ENCODE measurements at places on chromosomes 13 and 19.
A peak's percentile ranks its signal among the peaks of the same experiment; 100 is the strongest.

DNA sequence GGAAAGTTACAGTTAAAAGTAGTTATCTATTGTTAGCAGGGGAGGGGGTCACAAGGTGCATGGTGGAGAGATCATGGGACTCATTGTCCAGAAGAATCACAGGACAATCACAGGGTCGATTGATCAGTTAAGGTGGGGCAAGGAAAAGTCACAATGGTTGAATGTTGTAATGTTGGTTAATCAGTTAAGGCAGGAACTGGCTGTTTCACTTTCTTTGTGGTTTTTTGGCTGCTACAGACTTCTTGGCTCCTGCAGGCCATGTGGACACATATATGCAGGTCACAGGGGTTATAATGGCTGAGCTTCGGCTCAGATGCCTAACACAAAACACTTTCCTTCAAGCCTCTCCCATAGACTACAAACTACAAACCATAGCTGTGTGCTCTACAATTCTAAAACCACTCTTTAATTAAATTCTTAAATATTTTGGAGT lies 6.9 kb upstream of the ZNF431 start:
- no peak for DNase-seq

DNA sequence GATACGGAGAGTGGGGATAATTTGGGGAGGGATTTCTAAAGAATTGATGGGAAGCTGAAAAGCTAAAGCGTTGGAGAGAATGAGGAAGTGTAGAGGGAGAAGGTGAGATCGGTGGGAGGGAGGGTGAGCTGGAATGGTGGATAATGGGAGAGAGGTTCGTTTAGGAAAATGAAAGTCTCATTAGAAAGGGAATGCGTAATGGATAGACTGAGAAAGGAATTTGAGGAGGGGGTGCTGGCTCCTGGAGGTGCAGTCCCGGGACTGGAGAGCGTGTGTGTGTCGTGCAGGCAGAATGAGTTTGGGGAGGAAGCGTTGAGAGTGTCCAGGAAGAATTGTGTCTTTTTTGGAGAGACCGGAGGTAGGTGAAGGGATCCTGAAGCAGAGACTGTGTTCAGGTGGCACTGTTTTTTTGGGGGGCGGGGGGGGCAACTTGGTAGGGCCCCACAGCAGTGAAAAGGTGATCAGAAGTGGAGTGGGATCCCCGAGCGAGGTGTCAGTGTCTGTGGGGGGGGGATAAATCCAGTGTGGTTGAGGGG lies 1.4 kb downstream of the ACTN4 start:
- DNase-seq, result no peak

GRCh38 chr19:20080656-20081055 lies 2.9 kb downstream of the ZNF90 start:
- no peak for DNase-seq

GRCh38 chr19:11499890-11500420 lies 5.7 kb downstream of the ZNF653 start:
- DNase-seq, result no peak

DNA sequence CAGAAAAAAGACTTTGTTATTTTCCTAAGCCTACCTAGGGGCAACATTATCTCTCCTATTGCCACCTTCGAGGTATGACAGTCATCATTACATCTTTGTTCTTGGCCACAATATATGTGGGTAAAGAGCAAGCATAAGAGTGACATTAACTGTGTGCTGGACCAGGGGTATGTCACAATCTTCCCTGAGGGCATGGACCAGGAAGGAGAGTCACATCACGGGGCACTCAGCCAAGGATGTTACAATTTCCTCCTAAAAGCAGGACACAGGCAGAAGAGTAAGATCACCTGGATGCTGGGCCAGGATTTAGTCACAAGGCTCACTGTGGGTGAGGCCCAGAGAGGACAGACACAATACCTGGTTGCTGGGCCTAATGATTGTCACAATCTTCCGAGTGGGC lies 53.0 kb upstream of the ZNF728 start:
- no peak for DNase-seq

GRCh38 chr13:87302931-87303330 lies 368.2 kb upstream of the SLITRK5 start:
- no peak for DNase-seq

GRCh38 chr19:10936661-10937084 lies 8.1 kb downstream of the TIMM29 start:
- no peak for DNase-seq

- no peak for DNase-seq
Observed at GRCh38 chr13:99000137-99000536, 22.3 kb upstream of the DOCK9 start.

DNA sequence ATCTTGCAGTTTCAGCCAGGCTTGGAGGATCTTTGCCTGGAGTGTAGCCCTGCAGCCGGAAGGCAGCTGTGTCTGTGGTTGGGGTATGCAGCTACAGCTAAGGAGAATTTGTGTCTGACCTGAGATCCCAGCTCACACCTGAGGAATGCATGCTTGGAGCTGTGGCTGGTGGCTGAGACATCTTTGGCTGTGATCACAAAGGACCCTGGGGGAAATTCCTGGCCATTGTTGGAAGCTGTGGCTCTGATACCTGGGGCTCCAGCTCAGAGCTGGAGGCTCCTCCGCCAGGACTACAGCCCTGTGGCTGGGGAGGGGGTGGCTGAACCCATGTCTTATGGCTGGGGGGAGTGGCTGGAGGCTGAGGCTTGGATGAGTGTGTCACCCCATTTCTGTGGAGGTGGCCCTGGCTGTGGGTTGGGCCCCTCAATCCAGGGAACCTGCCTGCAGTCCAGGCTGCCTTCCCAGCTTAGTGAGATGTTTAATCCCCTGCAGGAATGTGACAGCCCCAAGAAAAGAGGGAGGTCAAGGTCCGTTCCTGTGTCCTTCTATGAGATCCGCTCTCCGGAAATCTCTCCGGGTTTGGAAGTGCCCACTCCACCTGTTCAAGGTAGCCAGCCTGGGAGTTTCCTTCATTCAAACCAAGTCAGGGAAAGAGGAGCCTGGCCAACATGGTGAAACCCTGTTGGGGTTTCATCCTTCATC lies 27.6 kb downstream of the ARHGEF18 start:
- DNase-seq, result no peak

GRCh38 chr13:36979361-36980050 lies 19.6 kb downstream of the ALG5 start:
- no peak for DNase-seq

GRCh38 chr13:101116341-101116740 lies 300.0 kb downstream of the NALCN start:
- no peak for DNase-seq

- no peak for DNase-seq
Observed at GRCh38 chr13:101292711-101293110, 123.6 kb downstream of the NALCN start.

DNA sequence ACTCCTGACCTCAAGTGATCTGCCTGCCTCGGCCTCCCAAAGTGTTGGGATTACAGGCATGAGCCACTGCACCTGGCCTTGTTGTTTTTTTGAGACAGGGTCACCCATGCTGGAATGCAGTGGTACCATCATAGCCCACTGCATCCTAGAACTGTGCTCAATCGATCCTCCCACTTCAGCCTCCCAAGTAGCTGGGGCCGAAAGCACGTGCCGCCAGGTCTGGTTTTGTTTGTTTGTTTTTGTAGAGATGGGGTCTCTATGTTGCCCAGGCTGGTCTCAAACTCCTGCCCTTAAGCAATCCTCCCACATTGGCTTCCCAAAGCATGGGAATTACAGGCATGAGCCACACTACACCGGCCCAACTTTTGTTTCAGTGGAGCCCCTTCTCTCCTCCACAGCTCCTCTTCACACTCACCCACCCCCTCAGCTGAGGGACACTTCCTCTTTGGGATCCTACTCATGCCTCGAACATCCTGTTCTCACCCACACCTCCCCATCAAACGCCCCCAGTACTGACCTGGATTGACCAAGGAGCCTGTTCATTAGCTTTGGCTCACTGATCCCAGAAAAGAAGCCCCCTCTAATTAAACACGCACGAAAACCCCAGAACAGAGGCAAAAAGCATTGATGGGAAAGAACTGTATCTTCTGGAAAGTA lies 12.8 kb upstream of the CERS4 start:
- no peak for DNase-seq

DNA sequence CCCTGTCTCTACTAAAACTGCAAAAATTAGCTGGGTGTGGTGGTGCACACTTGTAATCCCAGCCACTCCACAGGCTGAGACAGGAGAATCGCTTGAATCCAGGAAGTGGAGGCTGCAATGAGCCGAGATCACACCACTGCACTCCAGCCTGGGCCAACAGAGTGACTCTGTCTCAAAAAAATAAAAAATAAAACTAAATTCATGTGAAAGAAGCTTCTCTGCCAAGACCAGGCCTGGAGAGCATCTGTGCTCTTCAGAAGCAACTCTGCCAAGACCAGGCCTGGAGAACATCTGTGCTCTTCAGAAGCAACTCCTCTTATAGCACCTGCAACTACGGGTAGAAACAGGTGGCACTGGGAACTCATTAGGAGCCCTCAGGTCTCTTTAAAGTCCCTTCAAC lies 37.7 kb downstream of the CRYL1 start:
- no peak for DNase-seq

DNA sequence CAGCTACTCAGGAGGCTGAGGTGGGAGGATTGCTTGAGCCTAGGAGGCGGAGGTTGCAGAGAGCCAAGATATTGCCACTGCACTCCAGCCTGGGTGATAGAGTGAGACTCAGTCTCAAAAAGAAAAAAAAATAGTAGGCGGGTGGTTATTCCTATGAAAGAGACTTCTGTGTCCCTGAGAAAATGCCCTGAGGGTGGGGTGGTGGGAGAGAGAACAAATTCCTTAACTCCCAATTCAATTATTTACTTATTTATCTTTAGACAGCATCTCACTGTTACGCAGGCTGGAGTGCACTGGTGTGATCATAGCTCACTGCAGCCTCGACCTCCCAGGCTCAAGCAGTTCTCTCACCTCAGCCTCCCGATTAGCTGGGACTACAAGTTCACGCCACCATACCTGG lies 10.3 kb upstream of the EEF2 start:
- no peak for DNase-seq

- DNase-seq, result peak; percentile 64
Observed at GRCh38 chr19:40305403-40305802, 20.3 kb upstream of the AKT2 start.

DNA sequence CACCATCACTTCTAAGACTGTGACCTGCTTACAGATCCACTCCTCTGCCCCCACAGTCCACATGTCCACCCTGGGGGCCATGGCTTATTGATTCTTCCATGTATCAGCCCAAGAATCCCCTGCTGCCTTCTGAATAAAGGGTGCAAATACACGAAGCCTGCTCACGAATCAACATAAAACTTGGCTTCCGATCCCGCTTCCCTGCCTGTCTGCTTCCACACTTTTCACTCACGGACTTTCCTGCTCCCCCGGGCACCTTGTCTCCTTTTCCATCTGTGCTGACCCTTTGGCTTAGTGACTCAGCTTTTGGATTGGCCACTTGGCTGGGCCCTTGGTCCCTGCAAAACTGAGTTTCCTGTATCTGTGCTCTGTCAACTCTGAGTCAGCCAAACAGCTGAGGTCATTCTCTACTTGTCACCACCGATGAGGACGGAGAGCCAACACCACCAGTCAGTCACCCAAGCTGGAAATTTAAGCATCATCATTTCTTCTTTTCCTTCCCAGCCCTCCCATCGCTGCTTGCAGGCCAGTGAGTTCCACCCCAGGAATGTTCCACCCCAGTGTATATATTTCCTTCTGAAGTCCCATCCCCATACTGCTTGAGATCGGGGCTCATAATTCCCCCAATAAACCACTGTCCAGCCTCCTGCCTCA lies 11.4 kb upstream of the USP12 start:
- no peak for DNase-seq

DNA sequence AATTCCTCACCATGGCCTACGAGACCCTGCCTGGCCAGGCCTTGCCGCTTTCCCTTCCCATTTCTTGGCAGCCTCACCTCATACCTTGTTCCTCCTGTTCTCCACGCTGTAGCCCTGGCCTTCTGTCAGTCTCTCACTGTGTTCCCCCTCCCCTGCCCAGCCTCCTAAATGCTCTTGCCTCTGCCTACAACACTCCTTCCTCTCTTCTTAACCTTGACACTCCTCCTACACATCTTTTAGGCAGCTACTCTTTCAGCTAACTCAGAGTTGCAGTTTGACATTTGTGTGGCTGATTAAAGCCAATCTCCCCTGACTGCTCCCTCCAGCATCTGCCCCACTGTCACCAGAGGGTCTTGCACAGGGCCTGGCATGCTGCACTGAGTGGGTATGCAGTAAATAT lies 150.8 kb downstream of the FLT1 start:
- no peak for DNase-seq

DNA sequence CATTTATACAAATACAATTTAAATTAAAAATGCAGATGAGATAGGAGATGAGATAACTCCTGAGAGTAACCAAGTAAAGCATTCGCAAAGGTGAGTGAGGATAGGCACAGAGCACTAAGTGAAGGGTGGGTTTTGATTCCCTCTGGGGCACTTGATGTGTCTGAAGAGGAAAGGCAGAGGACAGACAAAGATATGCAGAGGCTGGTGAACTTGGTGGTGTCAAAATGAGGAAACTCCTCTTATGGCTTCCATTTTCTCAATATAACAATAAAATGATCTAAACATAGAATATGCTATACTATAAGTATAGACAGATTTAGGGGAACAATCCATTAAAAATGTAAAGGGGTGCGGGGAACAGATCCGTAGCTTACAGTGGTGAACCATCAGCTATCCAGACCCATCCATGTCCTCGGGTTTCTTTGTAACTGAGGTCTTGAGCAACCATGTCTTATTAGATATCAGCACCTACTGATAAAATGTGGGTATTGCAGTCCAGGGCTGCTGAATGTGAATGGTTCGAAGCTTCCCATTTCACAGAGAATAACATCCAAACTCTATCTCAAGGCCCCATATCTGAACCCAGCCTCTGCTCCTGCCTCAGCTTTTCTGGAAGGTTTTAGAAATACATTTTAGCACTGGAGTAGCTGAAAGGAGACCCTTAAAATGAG lies 73.9 kb upstream of the SLC10A2 start:
- DNase-seq, result no peak

DNA sequence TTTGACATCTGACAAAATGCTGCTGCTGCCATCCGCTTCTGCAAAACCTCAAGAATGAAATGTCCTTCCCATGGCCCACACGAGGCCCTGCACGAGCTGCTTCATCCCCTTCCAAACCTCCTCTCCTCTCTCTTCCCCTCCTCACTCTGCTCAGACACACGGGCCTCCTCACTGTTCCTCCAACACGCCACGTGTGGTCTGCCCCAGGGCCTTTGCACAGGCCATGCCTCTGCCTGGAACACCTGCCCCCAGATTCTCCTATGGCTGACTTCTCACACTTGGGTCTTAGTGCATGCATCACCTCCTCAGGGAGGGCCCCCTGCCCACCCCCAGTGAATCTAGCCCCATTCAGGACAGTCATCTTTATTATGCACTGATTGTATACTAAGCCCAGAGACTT lies 15.9 kb downstream of the NRTN start:
- no peak for DNase-seq

- DNase-seq, result no peak
Observed at GRCh38 chr13:46896341-46897137, at the start of gene HTR2A. TSS of gene HTR2A (minus strand) at chr13:46897053. CDS start at chr13:46895906, 1,147 bp downstream.
